Muscle of back (tissue), 13 donors: ENCODE measurements at places on chromosomes 7 and 10. TPM values are rescaled to one million over a fixed set of nuclear protein-coding genes. Genes with fewer than 3 reads are reported as not detected.

Gene MYOZ1
- 430 TPM for polyA plus RNA-seq

Gene POLR2J2
- 4.3 TPM for polyA plus RNA-seq

Gene LIPN
- 0.38 TPM for polyA plus RNA-seq

Gene AKR1D1
- polyA plus RNA-seq, result not detected

Gene ANLN
- polyA plus RNA-seq, result 21.5 TPM
